Amniotic stem cell (primary cell): ENCODE measurements at places on chromosomes 7 and 10.

- no peak for DNase-seq
Measured at GRCh38 chr7:767941-768731, 41.1 kb upstream of the PRKAR1B start.

DNA sequence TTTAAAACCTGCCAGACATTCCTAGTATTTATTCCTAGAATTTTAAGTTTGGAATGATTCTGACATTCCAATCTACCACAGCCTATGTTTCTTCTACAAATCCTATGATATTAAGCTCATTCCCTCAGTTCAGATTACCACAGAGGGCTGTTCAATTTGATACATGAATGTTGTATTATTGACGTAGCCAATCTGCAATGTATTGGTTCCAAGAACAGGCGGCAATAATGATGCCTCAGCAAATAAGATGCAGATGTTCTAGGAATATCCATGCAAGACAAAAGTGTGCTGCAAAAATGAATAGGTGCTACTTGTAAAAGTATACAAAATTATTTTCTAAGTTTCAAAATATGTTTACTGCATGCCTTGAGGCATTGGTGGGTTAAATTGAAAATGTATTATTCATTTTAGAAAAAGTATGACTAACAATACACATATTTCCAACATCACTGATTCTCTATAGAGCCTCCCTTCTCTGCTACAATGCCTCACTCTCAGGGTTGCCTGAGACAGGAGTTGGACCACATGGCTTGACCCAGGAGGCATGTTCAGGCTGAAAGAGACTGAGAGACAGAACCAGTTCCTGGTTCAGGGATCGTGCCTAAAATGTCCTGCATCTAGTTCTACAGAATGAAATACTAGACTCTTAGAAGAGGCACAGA, 94.1 kb upstream of the CREB5 start:
- DNase-seq, result no peak

GRCh38 chr7:14720785-14721184, 181.8 kb downstream of the DGKB start:
- no peak for DNase-seq

- DNase-seq, result no peak
Measured at GRCh38 chr7:108404509-108405420, 51.5 kb downstream of the NRCAM start.

GRCh38 chr7:112286250-112287086, 80.0 kb downstream of the ZNF277 start:
- DNase-seq, result no peak

DNA sequence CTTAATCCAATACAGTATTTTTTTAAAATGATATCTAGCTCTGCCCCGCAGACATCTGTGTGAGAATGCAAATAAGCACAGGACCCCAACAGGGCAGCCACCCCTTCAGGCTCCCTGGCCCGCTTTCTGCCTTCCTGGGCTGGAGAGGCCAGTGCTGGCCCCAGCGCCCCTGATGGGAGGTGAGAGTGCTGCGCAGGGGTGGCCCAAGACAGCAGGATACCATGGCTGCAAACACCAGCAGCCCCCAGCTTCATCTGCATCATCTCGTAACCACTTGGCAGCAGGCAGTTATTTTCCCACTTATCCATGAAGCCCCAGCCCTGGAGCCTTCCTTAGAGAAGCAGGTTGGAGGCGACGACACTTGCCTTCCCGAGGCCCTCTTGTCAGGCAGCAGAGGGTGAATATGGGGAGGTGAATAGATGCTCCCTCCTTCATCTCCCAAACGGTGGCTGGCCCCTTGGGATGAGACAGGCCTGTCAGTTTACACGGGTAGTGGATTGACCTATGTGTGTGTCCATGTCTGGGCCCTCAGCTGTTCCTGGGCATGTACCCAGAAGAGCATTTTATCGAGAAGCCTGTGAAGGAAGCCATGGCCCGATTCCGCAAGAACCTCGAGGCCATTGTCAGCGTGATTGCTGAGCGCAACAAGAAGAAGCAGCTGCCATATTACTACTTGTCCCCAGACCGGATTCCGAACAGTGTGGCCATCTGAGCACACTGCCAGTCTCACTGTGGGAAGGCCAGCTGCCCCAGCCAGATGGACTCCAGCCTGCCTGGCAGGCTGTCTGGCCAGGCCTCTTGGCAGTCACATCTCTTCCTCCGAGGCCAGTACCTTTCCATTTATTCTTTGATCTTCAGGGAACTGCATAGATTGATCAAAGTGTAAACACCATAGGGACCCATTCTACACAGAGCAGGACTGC, 71.2 kb downstream of the ALOX5 start:
- DNase-seq, result no peak

DNA sequence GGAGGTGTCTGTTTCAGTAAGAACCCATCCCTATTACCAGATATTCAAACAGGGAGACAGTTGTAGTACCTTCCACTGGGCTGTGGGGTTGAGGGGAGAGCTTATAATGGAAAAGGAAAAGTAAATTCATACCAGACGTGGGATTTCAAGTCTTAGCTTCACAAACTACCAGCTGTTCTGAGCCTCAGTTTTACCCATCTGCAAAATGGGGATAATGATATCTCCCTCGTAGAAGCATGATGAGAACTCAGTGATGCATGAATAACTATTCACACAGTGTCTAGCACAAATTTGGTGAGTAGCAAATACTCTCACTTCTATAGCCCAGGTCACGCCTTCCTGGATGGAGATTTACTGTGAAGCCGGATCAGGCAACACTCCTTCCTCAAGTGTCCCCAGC, 29.1 kb upstream of the IKZF1 start:
- no peak for DNase-seq

DNA sequence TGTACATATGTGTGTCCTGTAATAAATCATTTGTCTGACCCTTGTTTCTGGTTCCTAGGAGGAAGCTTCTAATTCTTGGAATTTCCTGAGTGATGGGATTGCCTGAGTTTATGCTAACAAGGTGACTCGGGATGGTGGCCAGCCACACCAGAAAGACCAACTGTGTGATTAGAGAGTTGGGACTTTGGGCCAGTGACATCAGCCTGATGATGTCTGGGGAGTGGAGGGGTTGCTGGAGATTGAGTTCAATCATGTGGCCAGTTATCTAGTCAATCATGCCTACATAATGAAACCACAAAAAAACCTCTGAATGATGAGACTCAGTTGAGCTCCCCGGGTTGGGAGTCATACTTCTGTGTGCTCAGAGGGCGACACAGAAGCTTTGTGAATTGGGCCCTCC, 23.5 kb upstream of the CARD11 start:
- DNase-seq, result no peak

DNA sequence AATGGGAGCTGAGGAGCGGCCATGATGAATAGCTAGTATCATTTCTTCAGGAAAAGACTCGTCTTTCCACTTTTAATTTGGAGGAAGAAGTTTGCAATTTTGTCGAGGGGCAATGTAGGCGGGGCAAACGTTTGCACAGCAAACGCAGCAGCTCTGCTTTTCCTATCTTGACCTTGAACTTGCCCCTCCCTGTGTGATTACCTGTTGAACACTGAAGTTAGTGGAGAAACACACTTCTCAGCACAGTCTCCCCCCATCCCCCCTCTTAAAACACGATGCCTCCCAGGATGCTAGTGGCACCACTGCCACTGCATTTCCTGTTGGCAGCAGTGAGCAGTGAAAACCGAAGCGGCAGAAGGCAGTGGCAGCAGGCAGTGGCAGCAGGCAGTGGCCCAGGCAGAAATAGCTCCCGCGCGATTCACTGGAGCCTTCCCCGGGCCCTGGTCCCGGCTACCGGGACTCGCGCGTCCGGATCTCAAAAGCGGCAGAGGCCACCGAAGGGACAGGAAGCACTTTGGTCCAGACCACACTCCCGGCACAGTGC, at the start of gene EPDR1:
EPDR1 (plus strand) TSS at position 336 of the 544 bp plus-strand sequence. CDS start 300 bp downstream, outside the sequence.
- DNase-seq, result no peak

- no peak for DNase-seq
Measured at GRCh38 chr10:100879741-100880360, 32.9 kb upstream of the SLF2 start.

- DNase-seq, result no peak
Measured at GRCh38 chr10:127148933-127149220, 47.5 kb downstream of the INSYN2A start.

GRCh38 chr10:64191286-64191685, 670.1 kb downstream of the REEP3 start:
- no peak for DNase-seq

DNA sequence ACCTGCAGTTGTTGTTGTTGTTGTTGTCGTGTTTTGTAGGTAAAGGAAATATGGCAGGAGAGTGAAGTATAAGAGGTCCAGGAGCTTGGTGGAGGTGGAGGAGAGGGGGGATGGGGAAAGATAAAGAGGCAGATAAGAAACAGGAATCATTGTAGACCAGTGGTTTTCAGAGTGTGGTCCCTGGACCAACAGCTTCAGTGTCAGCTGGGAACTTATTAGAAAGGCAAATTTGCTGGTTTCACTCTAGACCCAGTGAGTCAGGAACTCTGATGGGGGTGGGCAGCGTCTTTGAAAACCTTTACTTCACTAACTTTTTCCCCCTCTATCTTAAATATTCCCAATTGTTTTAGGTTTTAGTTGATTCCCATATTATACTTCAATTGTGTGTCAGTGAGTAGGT, 241.5 kb downstream of the AUTS2 start:
- no peak for DNase-seq

GRCh38 chr7:22667187-22667561, 59.8 kb upstream of the IL6 start:
- DNase-seq, result no peak

DNA sequence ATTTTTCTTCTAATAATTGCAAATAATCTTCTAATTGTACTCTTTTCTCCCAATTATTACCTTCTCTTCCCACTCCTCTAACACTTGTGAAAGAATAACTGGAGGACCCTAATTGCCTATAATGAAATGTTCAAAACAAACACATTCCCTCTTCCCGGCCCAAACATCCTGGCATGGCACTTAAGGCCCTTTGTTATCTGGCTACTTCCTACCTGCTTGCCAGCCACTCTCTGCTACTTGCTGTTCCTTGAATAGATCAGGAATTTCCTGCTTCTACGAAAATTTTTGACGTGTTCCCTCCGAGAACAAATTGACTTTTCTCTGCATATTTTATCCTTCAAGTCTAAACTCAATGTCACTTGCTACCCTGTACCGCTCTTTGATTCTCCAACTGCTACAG, 56.1 kb upstream of the NOBOX start:
- no peak for DNase-seq

DNA sequence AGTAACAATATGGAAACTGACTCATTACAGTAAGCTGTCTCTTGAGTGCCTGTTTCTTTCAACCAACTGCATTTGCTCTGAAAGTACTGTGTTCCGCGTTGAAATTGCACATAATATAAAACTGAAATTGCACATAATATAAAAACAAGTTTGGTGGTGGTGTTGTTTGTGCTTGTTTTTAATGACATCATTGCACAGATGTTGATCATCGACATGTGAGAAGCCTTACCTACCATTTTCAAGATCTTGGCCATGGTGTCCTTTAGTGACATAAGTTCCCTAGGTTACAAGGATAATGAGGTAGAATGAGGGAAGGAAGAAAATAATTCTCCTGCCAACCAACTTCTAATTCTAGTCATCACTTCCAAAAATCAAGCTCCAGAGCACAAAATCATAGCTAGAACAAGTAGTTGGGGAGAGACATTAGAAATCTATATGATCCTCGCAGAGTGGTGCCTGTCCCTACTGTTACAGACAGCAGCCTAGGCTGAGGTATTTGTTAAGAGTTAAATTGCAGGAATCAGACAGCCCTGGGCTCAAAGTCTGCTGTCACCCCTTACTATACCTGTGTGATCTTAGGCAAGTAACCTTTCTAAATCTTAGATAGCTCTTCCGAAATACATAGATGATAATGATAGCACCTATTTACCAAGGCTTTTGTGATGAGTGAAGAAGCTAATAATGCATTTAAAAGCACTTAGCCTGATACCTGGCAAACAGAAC, 29.3 kb downstream of the DOCK4 start:
- DNase-seq, result no peak

DNA sequence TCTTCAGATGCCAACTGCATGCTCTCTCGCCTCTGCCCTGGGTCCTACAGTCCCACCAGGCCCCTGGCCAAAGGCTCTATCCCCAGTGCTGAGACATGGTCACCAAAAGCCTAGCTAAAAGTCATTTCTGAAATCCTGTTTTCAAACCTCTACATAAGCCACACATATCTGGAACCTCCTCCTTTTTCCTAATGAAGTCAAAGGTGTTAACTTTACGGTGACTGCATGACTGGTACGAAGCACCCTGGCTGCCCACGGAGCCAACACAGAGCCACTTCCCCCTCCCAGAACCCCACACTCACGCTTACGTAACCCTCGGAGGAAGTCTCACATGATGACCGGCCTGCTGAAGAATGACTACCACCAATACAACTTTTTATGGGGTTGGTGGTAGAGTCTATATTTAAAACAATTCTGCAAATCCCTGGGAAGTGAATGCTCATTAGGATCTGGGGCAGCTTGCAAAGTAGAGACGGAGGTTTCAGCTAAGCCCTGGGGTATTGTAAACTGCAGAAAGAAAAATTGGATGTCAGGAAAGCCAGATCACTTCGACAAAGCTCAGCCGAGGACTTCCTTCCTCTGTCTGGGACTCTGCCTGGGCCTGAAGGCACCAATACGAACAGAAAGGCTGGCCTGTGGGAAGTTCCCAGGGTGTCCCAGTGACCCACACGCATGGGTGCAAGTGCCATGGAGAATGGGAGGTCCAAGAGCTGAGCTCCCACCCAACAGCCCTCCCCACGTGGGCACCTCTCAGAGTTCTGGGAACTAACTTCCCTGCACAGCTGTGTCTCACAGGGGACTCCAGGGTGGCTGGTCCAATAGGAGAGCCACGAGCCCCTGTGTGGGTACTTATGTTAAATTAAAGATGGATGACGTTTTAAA, 50.7 kb downstream of the PDGFA start:
- no peak for DNase-seq
